ENCODE measurements at places on chromosomes 2 and 18. TPM values are rescaled to one million over a fixed set of nuclear protein-coding genes. Genes with fewer than 3 reads are reported as not detected.

DNA sequence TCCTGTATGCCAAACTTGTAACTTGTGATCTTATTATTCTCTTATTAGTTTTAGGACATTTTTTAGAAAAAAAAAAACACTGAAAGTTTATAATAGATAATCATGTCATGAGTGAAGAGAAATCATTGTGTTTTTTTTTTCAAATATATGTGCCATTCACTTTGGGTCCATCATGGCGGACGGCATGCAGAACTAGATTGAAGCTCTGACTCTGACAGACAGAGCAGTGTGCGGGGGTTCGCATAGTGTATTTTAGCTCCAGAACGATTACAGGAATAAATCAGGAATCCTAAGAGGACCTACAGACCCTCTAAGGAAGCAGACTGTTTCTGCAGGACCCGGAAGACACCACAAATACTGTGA lies 484.4 kb upstream of the REG3G start:
- DNase-seq: no peak

GRCh38 chr2:233195027-233195426 lies 56.4 kb upstream of the ATG16L1 start:
- DNase-seq: no peak

- no peak for DNase-seq
These were observed 218.0 kb upstream of the KCNJ3 start for GRCh38 chr2:154480521-154480920.

Gene EGR4
- not detected for total RNA-seq

Gene ZNF385B
- total RNA-seq: not detected

- DNase-seq: peak; percentile 50
These were observed 2.1 kb upstream of the PCBP1 start for GRCh38 chr2:70084973-70085710.

- no peak for DNase-seq
These were observed 41.7 kb downstream of the SUMO1 start for GRCh38 chr2:202196727-202197126.

GRCh38 chr2:75146606-75147332 lies 52.6 kb downstream of the TACR1 start:
- DNase-seq: no peak

Gene DNAJC5G
- total RNA-seq: not detected

Gene CARF
- total RNA-seq: 9.1 TPM
